ENCODE measurements at places on chromosomes 1 and 21. TPM values are rescaled to one million over a fixed set of nuclear protein-coding genes. Genes with fewer than 3 reads are reported as not detected.

- H3K36me3 ChIP-seq = no peaks in the 10 kb centered on the region
- peak overlapping the region; percentile 59 for H3K27ac ChIP-seq
- H3K4me1 ChIP-seq = peaks cover 16% of the 10 kb centered on the region
- no peak for DNase-seq
Observed at GRCh38 chr1:154463512-154463990, 38.5 kb upstream of the TDRD10 start.

Gene ZCCHC17
- 17.4 TPM for total RNA-seq

Gene USP16
- 22.8 TPM for total RNA-seq

Gene TMCO4
- total RNA-seq = 28.7 TPM

Gene LRRC7
- total RNA-seq = not detected

Gene SLC9C2
- total RNA-seq = not detected

DNA sequence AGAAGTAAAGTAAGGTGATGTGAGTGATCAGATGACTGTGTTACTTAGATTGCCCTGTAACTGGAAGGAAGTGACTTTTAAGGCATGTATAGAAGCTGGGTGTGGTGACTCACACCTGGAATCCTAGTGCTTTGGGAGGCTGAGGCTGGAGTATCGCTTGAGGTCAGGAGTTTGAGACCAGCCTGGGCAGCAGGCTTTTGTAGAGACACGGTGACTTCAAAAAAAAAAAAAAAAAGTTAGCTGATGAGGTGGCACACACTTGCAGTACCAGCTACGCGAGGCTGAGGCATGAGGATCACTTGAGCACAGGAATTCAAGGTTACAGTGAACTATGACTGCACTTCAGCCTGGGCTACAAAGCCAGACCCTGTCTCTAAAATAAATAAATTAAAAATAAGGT lies 2.3 kb upstream of the USP16 start:
- DNase-seq = no peak
- no peaks in the 10 kb centered on the region for H3K36me3 ChIP-seq
- no peak overlapping the region for H3K27ac ChIP-seq
- peaks cover 39% of the 10 kb centered on the region for H3K4me1 ChIP-seq
- H3K4me3 ChIP-seq = no peak overlapping the region

DNA sequence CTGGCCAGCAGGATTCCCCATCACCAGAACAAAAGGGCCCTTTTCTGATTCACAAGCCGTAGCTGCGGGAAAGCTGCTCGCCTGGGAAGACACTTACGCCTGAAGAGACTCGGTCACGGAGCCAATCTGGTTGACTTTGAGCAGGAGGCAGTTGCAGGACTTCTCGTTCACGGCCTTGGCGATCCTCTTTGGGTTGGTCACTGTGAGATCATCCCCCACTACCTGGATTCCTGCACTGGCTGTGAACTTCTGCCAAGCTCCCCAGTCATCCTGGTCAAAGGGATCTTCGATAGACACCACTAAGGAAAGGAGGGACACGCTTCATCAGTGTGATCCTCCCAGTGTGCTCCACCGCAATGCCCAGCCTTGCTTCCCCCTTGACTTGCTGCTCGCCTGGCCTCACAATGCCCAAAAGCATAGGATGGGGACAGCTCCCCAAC lies 14.7 kb downstream of the ENO1 start:
- no peak overlapping the region for H3K27ac ChIP-seq
- no peak for DNase-seq
- H3K27me3 ChIP-seq = no peaks in the 10 kb centered on the region
- H3K36me3 ChIP-seq = peaks cover 15% of the 10 kb centered on the region
- H3K4me1 ChIP-seq = peaks cover 9% of the 10 kb centered on the region

DNA sequence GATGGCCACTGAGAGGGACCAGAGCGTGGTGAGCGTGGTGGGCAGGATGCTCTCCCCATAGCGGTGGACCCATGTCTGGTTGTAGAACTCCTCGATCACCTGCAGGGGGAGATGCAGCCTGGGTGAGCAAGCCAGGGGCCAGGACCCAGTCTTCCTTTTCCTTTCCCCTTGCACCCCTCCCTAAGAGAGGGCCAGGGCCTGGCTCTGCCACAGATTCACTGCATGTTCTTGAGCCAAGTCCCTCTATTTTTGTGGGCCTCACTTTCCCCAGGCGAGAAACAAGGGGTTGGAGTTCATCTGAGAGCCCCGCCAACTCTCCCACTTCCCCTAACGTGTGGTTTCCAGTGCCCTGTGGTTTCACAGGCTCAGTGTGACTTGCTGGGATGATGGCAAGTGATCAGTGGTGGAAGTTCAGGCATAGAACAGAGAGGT lies 27.5 kb downstream of the SLC2A1 start:
- no peaks in the 10 kb centered on the region for H3K27me3 ChIP-seq
- peaks cover 53% of the 10 kb centered on the region for H3K4me1 ChIP-seq
- H3K27ac ChIP-seq = peak overlapping the region; percentile 63
- H3K36me3 ChIP-seq = peaks cover 3% of the 10 kb centered on the region
- DNase-seq = no peak
- H3K4me3 ChIP-seq = no peak overlapping the region

Gene KIF14
- total RNA-seq = 0.74 TPM

GRCh38 chr1:211882381-211883004 lies 51.9 kb upstream of the LPGAT1 start:
- no peaks in the 10 kb centered on the region for H3K27me3 ChIP-seq
- DNase-seq = no peak
- H3K27ac ChIP-seq = no peak overlapping the region
- H3K36me3 ChIP-seq = no peaks in the 10 kb centered on the region

- DNase-seq = no peak
- H3K4me1 ChIP-seq = peaks cover 6% of the 10 kb centered on the region
- H3K27me3 ChIP-seq = no peaks in the 10 kb centered on the region
- no peak overlapping the region for H3K27ac ChIP-seq
- H3K4me3 ChIP-seq = no peak overlapping the region
Observed at GRCh38 chr1:32926562-32926961, 25.4 kb upstream of the TMEM54 start.

GRCh38 chr1:15128077-15128476 lies 25.5 kb upstream of the TMEM51 start:
- no peak overlapping the region for H3K4me3 ChIP-seq
- no peaks in the 10 kb centered on the region for H3K27me3 ChIP-seq
- H3K27ac ChIP-seq = no peak overlapping the region
- H3K36me3 ChIP-seq = no peaks in the 10 kb centered on the region

DNA sequence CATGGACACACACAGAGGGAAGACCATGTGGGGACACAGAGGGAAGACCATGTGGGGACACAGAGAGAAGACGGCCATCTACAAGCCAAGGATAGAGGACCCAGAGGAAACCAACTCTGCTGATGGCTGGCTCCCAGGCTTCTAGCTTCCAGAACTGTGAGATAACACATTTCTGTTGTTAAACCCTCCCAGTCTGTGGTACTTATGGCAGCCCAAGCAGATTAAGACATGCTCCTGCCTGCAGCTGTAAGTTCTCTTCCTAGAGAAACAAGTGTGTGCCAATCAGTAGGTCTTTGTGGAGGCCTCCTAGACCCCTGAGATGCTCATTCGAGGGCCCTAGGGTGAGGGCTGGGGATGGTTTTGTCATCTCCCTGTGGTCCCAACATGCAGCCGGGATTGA lies 2.7 kb downstream of the AGT start:
- no peaks in the 10 kb centered on the region for H3K27me3 ChIP-seq
- H3K4me1 ChIP-seq = peaks cover 14% of the 10 kb centered on the region
- H3K36me3 ChIP-seq = no peaks in the 10 kb centered on the region
- no peak for DNase-seq
- H3K4me3 ChIP-seq = no peak overlapping the region

Gene KMO
- 4.7 TPM for total RNA-seq

GRCh38 chr1:6958407-6959030 lies 173.3 kb downstream of the CAMTA1 start:
- no peaks in the 10 kb centered on the region for H3K36me3 ChIP-seq
- no peaks in the 10 kb centered on the region for H3K27me3 ChIP-seq
- DNase-seq = no peak
- no peak overlapping the region for H3K4me3 ChIP-seq
- H3K4me1 ChIP-seq = peaks cover 22% of the 10 kb centered on the region

GRCh38 chr1:205480349-205480985 lies 24.0 kb upstream of the CDK18 start:
- H3K4me3 ChIP-seq = no peak overlapping the region
- no peak overlapping the region for H3K27ac ChIP-seq

Gene UBASH3A
- total RNA-seq = 6.4 TPM

Gene OR2T29
- not detected for total RNA-seq

Gene TGFB2
- total RNA-seq = 16.9 TPM

Gene OLFM3
- 0.49 TPM for total RNA-seq

- no peak for DNase-seq
- H3K27ac ChIP-seq = no peak overlapping the region
- H3K4me1 ChIP-seq = no peaks in the 10 kb centered on the region
- no peaks in the 10 kb centered on the region for H3K27me3 ChIP-seq
- no peaks in the 10 kb centered on the region for H3K36me3 ChIP-seq
Observed at GRCh38 chr1:154715385-154715784, 107.4 kb upstream of the ADAR start.

DNA sequence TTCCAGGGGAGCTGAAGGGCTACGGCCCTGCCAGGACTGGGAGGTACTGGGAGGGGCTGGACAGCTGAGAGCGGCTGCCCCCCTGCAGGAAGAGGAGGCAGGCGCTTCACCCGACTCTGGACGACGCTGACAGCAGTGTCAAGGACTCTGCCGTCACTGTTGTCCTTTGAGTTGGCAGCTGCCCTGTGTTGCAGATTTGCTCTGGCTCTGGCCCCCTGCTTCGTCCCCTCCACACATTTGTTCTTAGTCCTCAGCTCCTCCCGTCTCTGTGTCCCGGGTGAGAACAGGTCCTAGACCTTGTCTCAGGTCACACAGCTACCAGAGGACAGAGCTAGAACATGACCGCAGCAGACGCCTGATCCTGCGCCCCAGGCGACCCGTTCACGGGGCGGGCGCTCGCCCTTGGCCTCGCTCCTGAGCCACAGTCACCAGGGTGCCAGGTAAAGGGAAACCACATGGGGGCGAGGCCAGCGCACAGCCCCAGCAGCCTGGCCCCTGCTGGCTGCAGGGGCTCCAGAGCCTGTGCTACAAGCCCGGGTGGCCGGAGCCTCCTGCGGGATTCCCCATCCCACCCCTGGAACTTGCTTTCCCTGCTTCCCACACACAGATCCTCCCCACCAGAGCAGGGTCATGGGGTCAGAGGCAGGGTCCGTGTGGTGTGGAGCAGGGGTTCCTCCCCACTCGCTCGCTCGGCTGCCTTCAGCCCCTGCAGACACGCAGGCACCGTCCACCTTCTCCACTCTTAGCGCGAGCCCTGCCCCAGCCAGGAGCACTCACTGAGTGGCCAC lies 10.7 kb upstream of the NPHP4 start:
- H3K27me3 ChIP-seq = no peaks in the 10 kb centered on the region
- H3K4me1 ChIP-seq = no peaks in the 10 kb centered on the region
- no peak for DNase-seq
- no peak overlapping the region for H3K4me3 ChIP-seq
- H3K36me3 ChIP-seq = no peaks in the 10 kb centered on the region
- H3K27ac ChIP-seq = no peak overlapping the region

GRCh38 chr1:188170935-188171334 lies 1342.2 kb downstream of the PLA2G4A start:
- H3K4me1 ChIP-seq = no peaks in the 10 kb centered on the region
- H3K27ac ChIP-seq = no peak overlapping the region
- H3K4me3 ChIP-seq = no peak overlapping the region
- no peaks in the 10 kb centered on the region for H3K36me3 ChIP-seq
- H3K27me3 ChIP-seq = no peaks in the 10 kb centered on the region

DNA sequence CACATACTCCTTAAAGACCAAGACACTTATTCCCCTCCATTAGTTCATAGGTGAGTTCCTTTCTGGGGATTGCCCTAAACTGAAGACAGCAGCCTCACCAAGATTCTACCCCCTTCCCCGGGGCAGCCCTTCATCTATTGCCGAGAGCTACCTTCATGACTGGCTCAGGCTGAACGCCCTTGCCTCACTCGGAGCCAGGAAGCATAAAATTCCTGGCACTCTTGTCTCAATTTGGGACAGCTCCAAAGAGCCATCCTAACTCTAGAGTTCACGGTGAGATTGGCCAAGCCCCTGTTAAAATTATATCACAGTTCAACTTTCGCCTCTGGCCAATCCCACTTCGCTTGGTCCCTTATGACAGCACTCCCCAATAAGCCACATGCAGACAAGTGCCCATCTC lies 113.0 kb upstream of the PROX1 start:
- H3K27me3 ChIP-seq = no peaks in the 10 kb centered on the region
- no peaks in the 10 kb centered on the region for H3K36me3 ChIP-seq
- H3K27ac ChIP-seq = no peak overlapping the region
- H3K4me1 ChIP-seq = no peaks in the 10 kb centered on the region

Gene DMBX1
- total RNA-seq = 0.25 TPM

- peaks cover 32% of the 10 kb centered on the region for H3K4me1 ChIP-seq
- no peaks in the 10 kb centered on the region for H3K36me3 ChIP-seq
- no peaks in the 10 kb centered on the region for H3K27me3 ChIP-seq
- no peak overlapping the region for H3K27ac ChIP-seq
Observed at GRCh38 chr1:10727751-10728232, 68.7 kb downstream of the CASZ1 start.

Gene OR6N2
- not detected for total RNA-seq

- no peaks in the 10 kb centered on the region for H3K27me3 ChIP-seq
- H3K27ac ChIP-seq = peak overlapping the region; percentile 11
- H3K4me3 ChIP-seq = peak overlapping the region; percentile 1
Observed at GRCh38 chr1:172321451-172321850, 99.0 kb upstream of the C1orf105 start.

DNA sequence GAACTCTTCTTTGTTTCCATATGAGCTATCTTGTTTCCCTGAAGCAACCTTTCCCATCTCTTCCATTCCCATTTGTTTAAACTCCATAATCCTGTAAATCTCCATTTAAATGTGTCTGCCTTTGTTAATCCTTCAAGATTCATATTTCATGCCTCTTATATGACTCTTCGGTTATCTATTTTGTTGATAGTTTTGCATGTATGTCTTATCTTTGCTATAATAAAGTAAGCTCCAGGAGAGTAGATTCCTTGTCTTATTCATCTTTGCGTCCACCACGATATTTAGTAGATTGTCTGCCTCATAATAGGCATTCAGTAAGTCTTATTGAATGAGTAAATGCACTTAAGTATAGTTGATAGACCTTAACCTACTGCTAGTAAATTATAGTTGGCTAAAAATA lies 18.4 kb downstream of the CLIC4 start:
- H3K4me3 ChIP-seq = no peak overlapping the region
- no peaks in the 10 kb centered on the region for H3K36me3 ChIP-seq
- H3K27me3 ChIP-seq = no peaks in the 10 kb centered on the region
- H3K4me1 ChIP-seq = peaks cover 66% of the 10 kb centered on the region
- DNase-seq = no peak

Gene THEM5
- total RNA-seq = 0.98 TPM

DNA sequence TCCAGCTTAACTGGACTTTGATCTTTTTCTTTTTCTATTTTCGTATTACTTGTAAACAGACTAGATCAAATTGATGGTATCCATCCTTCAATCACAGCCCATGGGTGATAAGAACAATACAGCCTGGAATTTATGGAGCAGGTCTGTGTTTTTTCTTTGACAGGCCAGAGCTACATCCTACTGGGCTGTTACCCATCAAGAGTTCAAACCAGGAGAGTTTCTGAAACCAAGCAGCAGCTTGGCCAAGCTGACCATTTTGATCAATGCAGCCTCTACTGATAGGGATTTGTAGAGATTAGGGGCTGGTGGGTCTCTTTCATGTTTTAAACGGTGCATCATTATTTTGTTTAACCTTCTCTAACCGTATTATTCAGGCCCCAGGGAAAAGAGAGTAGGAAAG lies 24.3 kb upstream of the CCDC190 start:
- no peaks in the 10 kb centered on the region for H3K36me3 ChIP-seq
- no peak for DNase-seq
- no peaks in the 10 kb centered on the region for H3K27me3 ChIP-seq
- H3K27ac ChIP-seq = no peak overlapping the region
- H3K4me1 ChIP-seq = no peaks in the 10 kb centered on the region

- no peak overlapping the region for H3K27ac ChIP-seq
- H3K27me3 ChIP-seq = no peaks in the 10 kb centered on the region
- H3K4me1 ChIP-seq = no peaks in the 10 kb centered on the region
- H3K36me3 ChIP-seq = no peaks in the 10 kb centered on the region
Observed at GRCh38 chr21:32093646-32094462, 185.0 kb downstream of the MIS18A start.
